ENCODE measurements at places on chromosomes 1 and 21.

DNA sequence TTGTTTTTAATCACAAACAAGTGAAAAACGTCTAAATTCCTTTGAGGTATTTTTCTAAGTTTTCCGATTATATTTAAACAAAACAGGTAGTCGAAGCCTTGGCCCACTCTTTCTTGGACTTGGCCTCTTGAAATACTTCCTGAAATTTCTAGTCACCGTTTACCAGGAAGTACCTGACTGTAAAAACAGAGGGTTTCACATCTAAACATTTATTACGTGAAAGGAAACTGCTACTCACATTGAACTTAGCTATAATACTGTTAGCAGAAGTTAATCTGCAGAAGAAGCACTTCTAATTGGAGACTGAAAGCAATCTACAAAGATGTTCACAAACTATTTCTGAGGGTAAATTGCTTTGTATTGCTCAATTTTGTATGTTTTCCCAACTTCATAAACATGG, 526.0 kb upstream of the ADGRL4 start:
- no peak for DNase-seq

- no peak for DNase-seq
These were observed 585.4 kb upstream of the PLXNA2 start for GRCh38 chr1:208829595-208829994.

GRCh38 chr21:34949499-34949898, 99.6 kb downstream of the RUNX1 start:
- no peak for DNase-seq

DNA sequence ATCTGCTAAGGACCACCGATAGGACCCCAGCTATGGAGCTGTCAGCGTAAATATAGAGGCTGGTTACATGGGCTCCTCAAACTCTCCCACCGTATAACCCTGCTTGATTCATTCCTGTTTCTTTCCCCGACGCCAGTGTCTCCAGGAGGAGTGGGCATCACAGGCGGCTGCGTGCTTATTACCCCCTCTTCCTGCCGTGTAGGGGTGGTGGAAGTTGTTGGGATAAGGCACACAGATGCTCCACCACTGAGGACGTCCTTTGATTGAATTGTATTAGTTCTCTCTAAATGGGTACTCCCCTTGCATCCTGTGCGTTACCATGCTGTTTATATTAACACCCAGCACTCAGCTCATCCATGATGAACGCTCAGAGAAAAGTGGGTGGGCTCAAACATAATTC, 104.6 kb downstream of the ZBTB18 start:
- DNase-seq: no peak
